ENCODE measurements at places on chromosomes 7 and 10.

DNA sequence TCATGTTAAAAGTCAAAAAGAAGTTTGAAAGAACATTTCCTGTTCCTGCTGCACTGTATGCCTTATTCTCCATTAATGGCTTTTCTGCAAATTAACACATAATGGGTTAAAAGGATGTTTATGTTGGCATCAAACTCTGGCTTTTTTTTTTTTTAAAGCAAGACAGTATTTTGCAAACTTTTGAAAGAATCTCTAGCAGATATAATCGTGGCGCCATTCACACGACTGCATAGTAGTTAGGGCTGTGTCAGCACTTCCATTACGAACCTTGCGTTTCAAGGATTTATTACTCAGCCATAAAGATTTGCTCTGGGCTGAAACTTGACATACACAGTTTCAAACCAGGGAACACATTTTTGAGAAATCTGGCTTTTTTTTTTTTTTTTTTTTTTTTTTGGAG lies 207.8 kb downstream of the DYNC1I1 start:
- DNase-seq: no peak

- DNase-seq: no peak
Observed at GRCh38 chr7:95578299-95578855, 17.9 kb downstream of the PDK4 start.

GRCh38 chr7:47573758-47574481 lies 8.0 kb downstream of the TNS3 start:
- peak; percentile 94 for DNase-seq

- DNase-seq: no peak
Observed at GRCh38 chr7:92953657-92954056, 117.3 kb upstream of the CDK6 start.

DNA sequence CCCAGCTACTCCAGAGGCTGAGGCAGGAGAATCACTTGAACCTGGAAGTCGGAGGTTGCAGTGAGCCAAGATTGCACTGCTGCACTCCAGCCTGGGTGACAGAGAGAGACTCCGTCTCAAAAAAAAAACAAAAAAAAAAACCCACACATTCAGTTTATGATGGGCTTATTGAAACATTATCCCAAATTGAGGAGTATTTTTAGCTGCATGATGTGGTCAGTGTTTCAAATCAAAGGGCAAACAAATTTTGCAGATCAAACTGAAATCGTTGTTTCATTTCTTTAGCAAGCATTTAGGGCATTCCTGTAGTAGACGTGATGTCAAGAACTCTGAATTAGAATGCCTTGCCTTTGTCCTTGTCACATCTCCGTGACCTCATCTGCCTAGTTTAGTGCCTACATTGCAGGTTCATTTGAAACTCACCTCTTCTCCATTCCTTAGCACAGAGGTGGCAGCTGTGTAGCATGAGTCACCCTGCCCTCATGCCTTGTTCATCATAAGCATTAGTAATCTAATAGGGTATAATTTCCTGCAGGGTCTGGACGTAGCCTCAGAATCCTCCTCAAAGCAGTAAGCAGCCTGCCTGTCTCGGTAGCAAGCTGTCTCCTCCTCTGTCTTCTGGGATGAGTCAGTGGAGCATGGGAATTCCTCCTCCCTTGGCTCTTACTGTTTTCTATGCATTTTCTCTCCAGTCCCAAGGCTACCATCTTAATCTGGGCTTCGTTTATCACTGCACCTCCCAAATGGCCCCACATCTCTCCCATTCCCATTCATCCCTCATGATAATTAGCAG lies 73.8 kb downstream of the CUL1 start:
- DNase-seq: peak; percentile 95
